ENCODE measurements at places on chromosomes 4 and X.
A peak's percentile ranks its signal among the peaks of the same experiment; 100 is the strongest.

DNA sequence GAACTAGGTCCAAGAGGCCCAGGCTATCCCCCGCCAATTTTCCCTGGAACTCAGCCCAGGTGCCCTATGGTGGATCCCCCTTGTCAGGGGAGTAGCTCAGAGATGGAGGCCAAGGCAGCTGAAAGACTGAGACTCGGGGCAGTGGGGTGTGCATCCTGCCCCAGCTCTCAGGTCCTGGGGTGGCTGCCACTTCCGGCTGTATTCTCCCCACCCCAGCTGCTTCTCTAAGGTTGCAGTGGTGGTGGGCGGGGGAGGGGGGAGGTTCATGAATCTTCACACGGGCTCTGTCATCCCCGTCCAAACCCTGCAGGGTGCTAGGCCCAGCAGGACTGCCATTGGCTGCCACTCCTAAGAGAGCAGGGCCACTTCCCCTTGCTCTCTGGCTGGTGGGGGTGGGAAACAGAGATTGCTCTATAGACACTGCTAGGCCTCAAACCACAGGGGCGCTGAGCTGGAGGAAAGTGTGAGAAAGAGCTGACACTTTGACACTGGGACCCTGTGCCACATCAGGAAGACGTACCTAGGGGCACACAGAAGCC is 1.5 kb downstream of the SASH3 start:
- DNase-seq = peak; percentile 93

DNA sequence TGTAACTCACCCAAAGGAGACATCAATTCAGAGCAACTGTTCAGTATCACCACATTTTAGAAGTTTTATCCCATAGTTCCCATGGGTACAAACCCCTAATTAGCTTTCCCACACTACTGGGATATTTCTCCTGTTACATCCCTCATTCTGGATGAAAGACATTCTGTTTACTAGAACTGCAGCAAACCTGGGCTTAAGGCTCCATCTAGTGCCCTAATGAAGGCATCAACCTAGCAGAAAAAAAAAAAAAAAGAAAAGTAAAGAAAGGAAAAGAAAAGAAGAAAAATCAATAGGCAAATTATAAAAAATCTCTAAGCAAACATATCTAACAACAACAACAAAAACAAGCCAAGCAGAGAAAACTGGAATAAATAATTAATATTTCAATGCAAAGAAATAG is 133.7 kb upstream of the CPXCR1 start:
- no peak for DNase-seq

- no peak for DNase-seq
Observed at GRCh38 chrX:110201799-110202198, 116.1 kb downstream of the AMMECR1 start.

GRCh38 chr4:38904090-38904666 is 36.6 kb downstream of the FAM114A1 start:
- no peak for DNase-seq

GRCh38 chr4:128690011-128690410 is 119.5 kb upstream of the JADE1 start:
- DNase-seq = no peak

DNA sequence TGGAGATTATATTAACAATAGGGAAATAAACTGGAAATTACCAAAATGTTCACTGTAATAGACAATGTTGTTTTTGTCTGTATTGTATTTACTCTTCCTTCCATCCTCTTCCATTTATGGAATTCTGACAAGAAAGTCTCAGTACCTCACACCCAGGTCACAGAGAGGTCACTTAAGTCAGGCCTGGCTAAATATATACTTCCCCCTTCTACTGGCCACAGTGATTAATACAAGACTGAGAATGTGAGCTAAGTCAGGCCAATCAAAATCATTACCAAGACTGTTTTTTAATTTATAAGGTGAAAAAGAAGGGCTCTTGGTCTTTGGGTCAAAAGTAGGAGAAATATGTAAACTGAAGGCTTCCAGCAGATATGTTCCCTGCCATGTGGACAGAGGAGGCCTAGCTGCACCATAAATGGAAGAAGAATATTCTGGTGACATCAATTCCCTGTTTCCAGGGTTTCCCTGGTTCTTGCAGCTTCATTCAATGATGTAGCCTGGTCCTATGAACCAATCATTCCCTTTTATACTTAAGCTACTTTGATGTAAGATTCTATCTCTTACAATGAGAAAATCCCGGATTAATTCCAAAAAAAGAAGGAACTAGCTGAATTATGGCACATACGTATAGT is 64.3 kb downstream of the LRBA start:
- DNase-seq = no peak

DNA sequence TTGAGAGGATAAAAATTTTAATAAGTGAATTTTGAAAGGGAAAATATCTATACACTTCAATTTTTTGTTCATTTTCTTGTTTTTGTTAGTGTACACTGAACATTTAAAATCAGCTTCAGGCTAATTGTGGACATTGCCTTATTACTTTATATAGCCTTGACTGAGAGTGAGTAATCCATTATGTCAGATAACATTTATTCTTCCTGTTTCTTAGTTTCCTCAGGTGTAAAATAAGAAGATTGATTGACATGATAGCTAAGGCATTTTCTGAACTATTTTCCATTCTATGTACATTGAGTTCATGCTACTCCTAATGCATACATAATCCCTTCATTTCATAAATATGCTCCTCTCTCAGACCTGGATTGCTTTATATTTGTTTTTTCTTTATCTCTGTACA is 607.3 kb upstream of the AADAT start:
- DNase-seq = no peak

- no peak for DNase-seq
Observed at GRCh38 chr4:8916351-8916885, 44.8 kb upstream of the HMX1 start.

- DNase-seq = peak; percentile 39
Observed at GRCh38 chrX:134908356-134908755, 82.4 kb upstream of the SMIM10 start.

DNA sequence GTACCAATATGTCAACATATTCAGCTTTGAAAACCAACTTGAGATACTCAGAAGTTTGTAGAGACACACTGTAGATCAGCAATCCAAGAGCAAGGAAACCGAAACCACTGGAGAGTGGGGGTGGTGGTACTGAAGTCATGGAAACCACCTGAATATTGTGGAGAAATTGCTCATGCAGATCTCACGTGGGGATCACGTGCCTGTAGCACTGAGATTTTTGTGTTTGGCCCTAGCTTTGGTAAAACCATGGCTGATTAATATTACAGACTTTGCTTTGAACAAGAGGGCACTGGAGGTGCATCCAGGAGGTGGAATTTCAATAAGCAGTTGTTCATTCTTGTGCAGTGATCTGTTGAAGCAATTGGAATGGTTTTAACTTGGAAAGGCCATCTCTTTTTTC is 47.2 kb downstream of the GBA3 start:
- DNase-seq = no peak

GRCh38 chr4:186285147-186285546 is 19.2 kb downstream of the F11 start:
- DNase-seq = no peak

- DNase-seq = peak; percentile 14
Observed at GRCh38 chr4:38131371-38132091, 171.3 kb downstream of the PTTG2 start.

Measured in common myeloid progenitor, CD34-positive (primary cell).